Left lung (tissue), 14 donors: ENCODE measurements at places on chromosomes 2 and 18. TPM values are rescaled to one million over a fixed set of nuclear protein-coding genes. Genes with fewer than 3 reads are reported as not detected.

GRCh38 chr2:177551989-177552421 lies 159.4 kb downstream of the AGPS start:
- DNase-seq, result no peak

DNA sequence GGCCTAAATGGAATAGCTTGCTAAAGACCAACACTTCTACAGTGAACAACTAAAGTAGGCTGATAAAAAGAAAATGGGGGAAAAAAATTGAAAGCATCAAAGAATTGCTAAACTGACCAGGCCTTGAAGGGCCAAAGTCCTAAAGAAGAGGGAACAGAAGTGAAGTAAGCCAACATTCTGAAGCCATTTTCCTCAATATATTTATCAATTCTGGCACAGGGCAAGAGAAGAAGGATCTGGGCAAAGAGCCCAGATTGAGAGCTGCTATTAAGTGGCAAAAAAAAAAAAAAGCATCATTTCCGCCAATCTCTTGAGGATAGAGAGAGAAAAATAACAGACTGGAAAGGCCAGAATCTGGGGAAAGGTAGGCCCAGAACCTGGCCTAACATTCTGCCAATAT lies 25.7 kb downstream of the FANCL start:
- DNase-seq, result no peak

- DNase-seq, result no peak
These were observed 54.0 kb upstream of the CYP1B1 start for GRCh38 chr2:38129987-38130386.

GRCh38 chr2:26182887-26183630 lies 10.2 kb downstream of the GAREM2 start:
- DNase-seq, result no peak

DNA sequence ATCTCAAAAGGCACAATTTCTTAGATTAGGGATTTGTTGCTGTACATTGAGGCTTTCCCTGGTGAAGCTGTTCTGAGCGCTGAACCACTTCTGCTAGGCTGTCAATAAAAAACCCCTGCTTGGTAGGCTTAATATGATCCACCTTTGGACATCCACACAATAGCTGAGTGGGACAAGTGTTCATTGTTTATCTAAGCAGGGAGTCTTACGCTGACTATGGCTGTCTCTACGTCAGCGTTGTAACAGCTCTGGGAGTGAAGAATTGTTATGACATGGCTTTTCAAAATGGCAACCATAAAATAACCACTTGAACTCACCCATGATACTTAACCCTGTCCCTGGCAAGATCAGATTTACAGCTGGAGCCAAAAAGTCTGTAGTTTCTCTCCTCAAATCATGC lies 111.5 kb upstream of the SULT1C3 start:
- DNase-seq, result no peak

GRCh38 chr2:200649724-200650123 lies 63.9 kb downstream of the AOX1 start:
- DNase-seq, result no peak

Gene NPAS2
- 36.5 TPM for polyA plus RNA-seq

Gene SLC11A1
- polyA plus RNA-seq, result 0.70 TPM
